AG10803 (cell line): ENCODE measurements at places on chromosomes 4 and X.

GRCh38 chrX:40694802-40695201, 40.5 kb downstream of the MED14 start:
- DNase-seq, result no peak

- DNase-seq, result peak; percentile 27
Observed at GRCh38 chr4:142414366-142414990, 431.6 kb downstream of the INPP4B start.

DNA sequence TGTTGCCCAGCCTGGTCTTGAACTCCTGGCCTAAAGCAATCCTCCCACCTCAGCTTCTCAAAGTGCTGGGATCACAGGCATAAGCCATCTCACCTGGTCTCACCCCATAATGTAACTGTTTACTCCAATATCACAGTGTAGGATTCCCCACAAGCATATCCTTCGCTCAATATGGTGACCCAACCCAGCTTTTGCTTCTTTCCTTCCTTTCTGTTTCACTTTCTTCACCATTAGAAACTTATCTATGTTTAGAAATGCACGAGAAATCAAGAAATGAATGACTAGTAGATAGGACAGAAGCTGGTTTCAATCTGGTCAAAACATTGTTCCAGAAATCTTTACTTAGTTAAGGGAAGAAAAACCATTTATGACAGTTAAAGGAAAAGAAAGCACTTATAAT, 18.9 kb downstream of the TSPAN5 start:
- DNase-seq, result no peak

- DNase-seq, result peak; percentile 77
Observed at GRCh38 chr4:7557456-7557855, 122.7 kb upstream of the PSAPL1 start.

DNA sequence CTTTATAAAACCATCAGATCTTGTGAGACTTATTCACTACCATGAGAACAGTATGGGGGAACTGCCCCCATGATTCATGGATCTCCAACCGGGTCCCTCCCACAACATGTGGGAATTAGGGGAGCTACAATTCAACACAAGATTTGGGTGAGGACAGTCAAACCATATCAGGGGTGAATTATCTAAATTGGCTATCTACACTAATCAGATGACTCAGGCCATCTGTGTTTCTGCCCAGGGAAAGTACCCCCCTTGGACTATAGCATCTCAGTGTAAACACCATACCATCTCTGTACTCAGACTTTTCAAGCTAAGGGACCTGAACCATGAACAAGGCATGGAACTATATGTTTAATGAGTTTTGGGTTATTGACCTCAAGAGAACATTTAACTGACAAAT, 76.8 kb downstream of the LNX1 start:
- DNase-seq, result no peak

GRCh38 chr4:72118017-72118416, 86.2 kb downstream of the NPFFR2 start:
- DNase-seq, result no peak

- peak; percentile 80 for DNase-seq
Observed at GRCh38 chr4:124711471-124712371, 811 bp downstream of the ANKRD50 start.

- no peak for DNase-seq
Observed at GRCh38 chr4:59535541-59535940, 1664.6 kb upstream of the ADGRL3 start.

DNA sequence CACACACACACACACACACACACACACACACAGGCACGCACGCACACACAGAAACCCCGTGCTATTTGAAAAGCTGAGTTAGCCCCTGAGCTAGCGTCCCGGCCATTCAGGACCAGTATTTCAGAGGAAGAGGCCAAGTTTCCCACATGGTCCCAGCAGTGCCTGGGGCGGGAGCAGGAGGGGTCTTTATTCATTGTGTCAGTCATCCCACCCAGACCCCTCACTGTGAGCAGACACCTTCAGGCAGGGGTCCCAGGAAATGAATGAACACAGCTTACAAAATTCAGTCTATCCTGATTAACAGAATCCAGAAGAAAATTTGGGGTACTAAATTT, 58.1 kb downstream of the ZFYVE28 start:
- no peak for DNase-seq

DNA sequence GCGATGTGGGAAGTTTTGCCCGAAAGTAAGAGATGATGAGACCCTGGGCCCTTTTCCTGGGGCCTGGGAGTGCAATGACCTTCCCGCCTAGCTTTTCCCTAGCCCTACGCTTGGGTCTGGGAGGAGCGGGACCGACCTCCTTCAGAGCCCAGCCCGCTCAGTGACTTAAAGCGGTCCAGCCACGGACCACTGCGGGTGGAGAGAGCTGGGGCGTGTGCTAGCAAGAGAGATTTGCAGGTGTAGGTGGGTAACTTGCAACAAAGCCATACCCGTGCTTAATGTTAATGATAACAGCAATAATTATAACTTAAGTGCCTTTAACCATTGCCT, 503 bp upstream of the PDE5A start:
- DNase-seq, result no peak

GRCh38 chr4:152586668-152587067, 50.8 kb upstream of the FBXW7 start:
- no peak for DNase-seq

- DNase-seq, result no peak
Observed at GRCh38 chrX:71365356-71365874, 742 bp upstream of the TAF1 start.

GRCh38 chrX:73214426-73215094, at the start of gene NAP1L2:
Gene NAP1L2 (minus strand): TSS chrX:73214851. CDS start chrX:73214492, 359 bp downstream.
- DNase-seq, result peak; percentile 0

DNA sequence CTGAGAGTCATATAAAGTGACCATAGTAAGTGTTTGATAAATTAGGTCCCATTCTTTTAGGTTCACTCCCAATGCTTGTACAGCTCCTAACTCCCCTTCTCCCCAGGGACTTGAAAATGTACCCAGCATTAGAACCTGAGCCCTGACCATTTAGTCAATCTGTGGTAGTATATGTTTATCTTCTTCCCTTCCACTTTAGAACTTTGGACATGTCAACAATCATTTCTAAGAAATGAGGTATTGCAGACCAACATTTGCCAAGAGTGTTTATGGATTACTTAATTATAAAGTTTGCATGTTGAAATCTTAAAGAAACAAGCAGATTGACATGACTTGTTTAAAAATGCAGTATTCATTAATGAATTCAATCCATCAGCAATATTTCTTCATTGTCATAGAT, 26.0 kb downstream of the AFM start:
- no peak for DNase-seq

DNA sequence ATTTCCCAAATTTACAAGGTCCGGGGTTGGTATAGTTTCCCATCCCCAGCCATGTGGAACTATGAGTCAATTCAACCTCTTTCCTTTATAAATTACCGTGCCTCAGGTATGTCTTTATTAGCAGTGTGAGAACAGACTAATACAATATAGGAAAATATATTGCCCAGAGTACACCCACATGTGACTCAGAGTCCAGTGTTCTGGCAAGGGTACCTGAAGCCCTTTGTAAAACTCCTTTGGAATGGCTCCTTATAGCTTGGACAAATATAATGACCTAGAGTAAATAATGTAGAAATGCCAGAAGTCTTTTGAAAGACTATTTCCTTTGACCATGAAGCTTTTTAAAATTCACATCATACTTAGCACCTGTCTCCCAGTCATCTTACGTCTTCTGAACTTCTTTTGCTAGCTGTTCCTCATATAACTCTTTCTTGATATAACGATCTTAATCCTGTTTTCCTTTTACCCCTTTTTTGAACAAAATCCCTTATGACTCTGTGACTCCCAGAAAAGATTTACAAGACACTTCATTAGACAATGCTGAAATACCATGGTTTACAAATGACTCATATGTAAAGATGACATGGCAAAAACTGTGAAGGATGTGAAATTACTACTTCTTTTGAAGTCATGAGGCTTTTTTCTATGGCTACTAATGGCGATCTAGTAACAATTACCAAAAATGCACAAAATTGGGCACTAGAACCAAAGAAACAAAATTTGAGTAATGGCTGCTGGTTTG, 408.9 kb downstream of the NAP1L3 start:
- no peak for DNase-seq

GRCh38 chr4:102612824-102613366, 111.7 kb downstream of the NFKB1 start:
- no peak for DNase-seq

DNA sequence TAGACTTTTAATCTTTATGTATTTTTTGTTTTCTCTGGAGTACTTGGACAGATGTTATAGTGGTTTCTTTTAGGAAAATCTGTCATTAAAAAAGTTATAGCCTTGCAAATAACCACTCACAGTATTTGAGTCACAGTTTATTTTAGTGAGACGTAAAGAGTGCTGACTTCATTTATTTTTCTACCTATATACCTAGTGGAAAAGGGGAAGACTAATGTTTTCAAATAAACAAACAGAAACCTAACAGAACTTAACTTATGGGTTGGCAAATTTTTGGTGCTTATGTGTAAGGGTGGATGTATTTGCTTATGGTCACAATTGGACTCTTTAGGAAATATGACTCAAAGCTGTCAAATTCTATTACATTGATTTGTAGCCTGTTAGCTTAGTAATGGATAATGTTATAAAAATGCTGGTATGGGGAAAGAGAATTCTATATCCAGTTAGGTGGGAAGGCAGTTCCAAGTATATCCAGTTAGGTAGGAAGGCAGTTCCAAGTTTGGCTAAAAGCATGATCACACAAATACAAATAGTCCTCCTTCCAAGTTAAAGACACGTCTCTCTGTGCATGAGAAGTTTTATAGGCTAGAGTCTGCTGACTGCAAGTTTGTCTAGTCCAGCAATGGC, 61.9 kb downstream of the SLC9A6 start:
- no peak for DNase-seq

GRCh38 chrX:69107747-69108401, 57.4 kb downstream of the PJA1 start:
- DNase-seq, result no peak

- no peak for DNase-seq
Observed at GRCh38 chr4:182749667-182750167, 167.5 kb downstream of the DCTD start.

GRCh38 chrX:87518504-87518903, 902 bp downstream of the KLHL4 start:
- no peak for DNase-seq
